ENCODE measurements at places on chromosomes 13 and 19.
A peak's percentile ranks its signal among the peaks of the same experiment; 100 is the strongest.

GRCh38 chr13:95438297-95438696 lies 114.2 kb upstream of the CLDN10 start:
- no peak for DNase-seq

GRCh38 chr19:18611327-18612050 lies 1.2 kb upstream of the TMEM59L start:
- peak; percentile 39 for DNase-seq

GRCh38 chr13:24178847-24179485 lies 18.4 kb downstream of the SPATA13 start:
- no peak for DNase-seq

- no peak for DNase-seq
Observed at GRCh38 chr19:44212866-44213346, 574 bp downstream of the ZNF227 start.

- peak; percentile 86 for DNase-seq
Observed at GRCh38 chr19:10105509-10106099, 558 bp upstream of the PPAN start.

- DNase-seq: no peak
Observed at GRCh38 chr19:5621311-5621944, 1.1 kb downstream of the SAFB2 start.

GRCh38 chr19:36163813-36164212 lies 11.6 kb upstream of the COX7A1 start:
- no peak for DNase-seq

- no peak for DNase-seq
Observed at GRCh38 chr19:15379999-15380647, 536 bp upstream of the AKAP8 start.
